ENCODE measurements at places on chromosomes 11 and 22.

- DNase-seq = no peak
Observed at GRCh38 chr22:26893173-26894110, 236.1 kb downstream of the MIAT start.

DNA sequence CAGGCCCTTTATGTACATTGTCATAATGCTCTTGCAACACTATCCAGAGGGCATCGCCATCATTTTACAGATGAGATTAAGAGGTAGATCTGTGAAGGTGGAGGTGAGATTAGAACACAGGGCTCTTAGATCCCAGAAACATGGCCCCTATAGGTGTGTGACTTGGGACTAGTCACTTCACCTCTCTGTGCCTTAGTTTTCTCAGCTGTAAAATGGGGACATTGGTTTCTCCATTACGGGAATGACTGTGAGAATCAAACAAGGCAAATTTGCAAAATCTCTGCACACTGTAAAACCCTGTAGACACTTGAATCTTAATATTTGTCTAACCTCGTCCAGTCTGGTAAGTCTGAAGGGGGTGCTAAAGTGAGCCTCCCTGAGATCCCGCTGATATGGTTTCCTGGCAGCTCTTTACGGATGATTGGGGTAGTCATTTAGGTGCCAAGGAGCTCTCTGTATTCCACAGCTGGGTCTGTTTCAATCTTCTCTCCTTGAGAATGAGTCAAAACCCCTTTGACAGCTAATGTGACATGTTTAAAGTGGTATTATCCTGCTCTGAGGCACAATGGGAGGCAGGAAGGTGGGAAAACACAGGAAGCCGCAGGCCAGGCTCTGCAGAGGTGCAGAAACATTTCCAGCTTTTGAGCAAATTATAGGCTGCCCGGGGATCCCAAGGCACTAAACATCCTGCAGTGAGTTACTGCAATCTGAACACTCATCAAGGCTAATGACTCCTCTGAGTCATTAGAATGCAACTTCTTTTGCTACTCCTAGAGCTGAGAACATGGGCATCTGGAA lies 140.8 kb downstream of the CCDC81 start:
- DNase-seq = no peak

- DNase-seq = no peak
Observed at GRCh38 chr11:8839306-8839956, 71.6 kb upstream of the AKIP1 start.

DNA sequence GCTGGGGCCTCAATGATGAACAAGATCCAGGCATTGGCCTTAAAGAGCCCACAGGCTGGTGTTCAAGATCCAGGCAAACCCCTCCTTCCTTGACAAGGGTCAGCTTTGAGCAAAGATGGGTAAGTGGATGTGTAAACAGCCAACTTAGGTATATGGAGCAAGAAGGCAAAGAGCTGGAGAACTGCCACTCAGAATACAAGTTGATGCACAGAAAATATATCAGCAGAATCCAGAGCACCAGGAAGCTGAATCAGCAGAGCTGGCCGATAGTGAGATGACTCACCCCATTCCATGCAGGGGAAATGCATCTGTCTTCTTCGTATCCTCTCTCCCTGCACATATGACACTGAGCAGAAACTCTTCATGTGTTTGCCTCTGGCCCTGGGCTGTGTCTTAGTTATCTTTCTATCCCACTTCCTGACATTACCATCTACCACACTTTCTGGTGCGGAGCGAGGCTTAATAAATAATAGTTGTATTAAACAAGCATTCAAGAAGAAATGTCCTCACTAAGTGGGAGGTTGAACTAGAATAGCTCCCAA lies 57.8 kb downstream of the ENDOD1 start:
- DNase-seq = no peak

Measured in T-helper 22 cell (primary cell).